GM23338 (cell line): ENCODE measurements at places on chromosomes 11 and 22. TPM values are rescaled to one million over a fixed set of nuclear protein-coding genes. Genes with fewer than 3 reads are reported as not detected.

Gene MEI1
- polyA plus RNA-seq = 0.09 and 0.87 TPM in 2 replicates

Gene ANO1
- polyA plus RNA-seq = 1.3 and 1.4 TPM in 2 replicates

Gene LIPT2
- polyA plus RNA-seq = 5.9 and 8.2 TPM in 2 replicates

Gene ROM1
- 0.65 and 0.89 TPM in 2 replicates for polyA plus RNA-seq

Gene OR51E1
- not detected in 2 replicates for polyA plus RNA-seq

Gene KRTAP5-2
- polyA plus RNA-seq = not detected in 2 replicates

Gene OR5B21
- not detected in 2 replicates for polyA plus RNA-seq

Gene FGF3
- not detected in 2 replicates for polyA plus RNA-seq

Gene RDX
- 153 and 226 TPM in 2 replicates for polyA plus RNA-seq

Gene FXYD6
- polyA plus RNA-seq = 21.8 and 26.2 TPM in 2 replicates

Gene OR51I1
- polyA plus RNA-seq = not detected in 2 replicates

Gene MOV10L1
- 1.2 and 1.8 TPM in 2 replicates for polyA plus RNA-seq

Gene OR4A16
- not detected in 2 replicates for polyA plus RNA-seq

Gene C11orf65
- 0.64 and 1.7 TPM in 2 replicates for polyA plus RNA-seq

Gene OR2AT4
- polyA plus RNA-seq = not detected in 2 replicates

Gene SLC7A4
- polyA plus RNA-seq = 0.09 and 0.44 TPM in 2 replicates

Gene GSTP1
- polyA plus RNA-seq = 1,881 and 1,914 TPM in 2 replicates

Gene KCNJ4
- polyA plus RNA-seq = 0.23 and 0.28 TPM in 2 replicates
